ENCODE measurements at places on chromosomes 6 and 20.

- DNase-seq = no peak
These were observed 22.2 kb upstream of the ZBTB2 start for GRCh38 chr6:151413372-151414145.

DNA sequence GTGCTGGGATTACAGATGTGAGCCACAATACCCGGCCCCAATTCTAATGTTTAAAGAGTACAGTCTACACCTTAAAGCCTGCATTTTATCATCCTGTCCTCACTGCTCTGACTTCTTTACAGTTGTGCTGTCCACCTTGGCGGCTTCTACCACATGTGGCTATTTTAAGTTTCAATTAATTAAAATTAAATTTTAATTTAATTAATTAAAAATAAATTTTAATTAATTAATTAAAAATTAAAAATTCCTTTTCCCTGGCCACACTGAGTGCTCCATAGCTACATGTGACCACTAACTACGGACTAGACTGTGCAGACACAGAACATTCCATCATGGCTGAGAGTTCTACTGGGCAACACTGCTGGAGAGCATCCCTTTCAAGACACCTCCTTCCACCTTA lies 27.4 kb downstream of the ATP9A start:
- DNase-seq = no peak

- no peak for DNase-seq
These were observed 504 bp downstream of the SNTA1 start for GRCh38 chr20:33443006-33443511.

- no peak for DNase-seq
These were observed 1.3 kb downstream of the DUSP15 start for GRCh38 chr20:31868853-31869672.

Data from GM03348 (cell line).